Mammary epithelial cell (primary cell): ENCODE measurements at places on chromosomes 3 and 15.

DNA sequence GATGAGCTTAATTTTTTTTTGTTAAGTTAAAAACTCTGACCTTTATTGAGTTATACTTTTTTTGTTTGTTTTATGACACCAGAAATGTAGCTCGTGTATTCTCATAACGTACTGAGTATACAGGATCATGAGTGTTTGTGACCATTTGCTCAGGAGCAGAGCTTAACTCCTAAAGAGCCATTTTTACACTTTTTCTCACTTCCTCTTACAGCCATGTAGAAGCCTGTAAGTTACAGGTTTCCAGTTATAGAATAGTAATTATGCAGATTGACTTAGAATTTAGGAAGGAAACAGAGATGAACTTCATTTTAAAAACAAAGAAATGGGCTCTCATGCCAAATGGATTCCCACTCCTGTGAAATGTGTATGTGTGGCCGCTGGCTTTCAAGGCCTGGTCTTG, 151.7 kb downstream of the MCTP2 start:
- DNase-seq, result no peak

DNA sequence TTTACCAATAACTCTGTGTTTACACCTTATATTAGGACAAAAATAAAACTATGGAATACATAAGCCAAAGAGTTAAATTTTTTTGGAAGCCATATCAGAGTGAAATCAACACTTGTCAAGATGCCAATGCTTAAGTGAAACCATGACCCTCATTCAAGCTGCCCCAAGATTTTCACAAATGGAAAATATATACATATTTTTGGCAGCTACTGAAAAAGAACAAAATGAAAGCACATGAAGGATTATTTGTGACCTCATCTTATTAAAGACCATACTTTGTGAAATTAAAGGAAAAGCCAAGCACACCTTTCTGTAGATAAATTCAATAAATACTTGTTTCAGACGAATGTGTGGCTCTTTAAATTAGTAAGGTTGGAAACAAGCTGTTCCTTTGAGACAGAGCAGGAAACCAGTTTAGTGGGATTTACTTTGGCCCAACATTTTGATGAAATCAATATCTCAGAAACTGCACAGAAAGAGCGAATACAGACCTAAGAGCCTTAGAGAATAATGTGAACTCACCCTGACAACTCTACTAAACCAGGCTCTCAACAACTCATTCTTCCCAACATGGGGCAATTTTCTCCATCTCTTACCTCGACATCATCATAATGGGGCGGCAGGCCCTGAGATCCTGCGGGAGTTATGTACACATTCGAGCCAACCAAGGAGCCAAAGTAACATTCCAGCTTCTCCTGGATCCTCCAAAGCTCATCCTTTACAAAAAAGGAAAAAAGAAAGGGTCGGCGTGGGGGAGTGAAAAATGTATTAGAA, 11.1 kb downstream of the RIOX2 start:
- no peak for DNase-seq

DNA sequence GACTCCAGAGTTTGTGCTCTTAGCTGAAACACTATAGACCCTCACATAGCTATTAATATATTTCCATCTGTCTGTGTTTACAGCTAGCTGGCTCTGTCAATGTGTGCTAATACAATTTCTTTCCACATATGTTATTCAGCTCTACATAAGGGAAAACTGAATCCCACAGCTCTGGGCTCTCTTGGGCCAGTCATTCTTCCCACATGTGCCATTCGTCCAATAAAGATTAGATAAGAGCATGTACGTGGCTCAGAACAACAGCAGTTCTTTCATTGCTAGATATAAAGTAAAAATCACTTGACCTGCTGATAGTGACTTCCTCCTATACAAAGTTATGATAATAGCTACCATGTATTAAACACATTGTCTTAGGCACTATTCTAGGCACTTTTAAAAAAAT, 2.8 kb upstream of the ILDR1 start:
- DNase-seq, result no peak

DNA sequence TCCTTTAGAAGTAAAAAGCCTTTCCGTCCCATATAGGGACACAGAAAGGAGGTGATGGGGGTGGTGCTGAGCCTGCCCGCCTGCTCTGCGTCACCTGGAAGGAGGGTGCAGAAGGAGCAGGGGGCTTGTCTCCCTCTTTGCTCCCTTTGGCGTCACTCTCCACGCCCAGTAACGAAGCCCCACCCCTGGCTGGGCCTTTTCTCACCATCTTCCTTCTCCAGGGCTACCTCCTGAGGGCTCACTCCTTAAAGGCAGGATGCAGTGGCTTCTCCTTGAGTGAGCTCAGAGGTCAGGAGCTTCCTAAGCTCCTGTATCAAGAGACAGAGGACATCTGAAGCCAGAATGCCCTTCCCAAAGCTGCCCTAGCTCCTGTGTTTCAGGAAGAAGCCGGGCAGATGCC, 31.5 kb downstream of the SLCO3A1 start:
- DNase-seq, result no peak

DNA sequence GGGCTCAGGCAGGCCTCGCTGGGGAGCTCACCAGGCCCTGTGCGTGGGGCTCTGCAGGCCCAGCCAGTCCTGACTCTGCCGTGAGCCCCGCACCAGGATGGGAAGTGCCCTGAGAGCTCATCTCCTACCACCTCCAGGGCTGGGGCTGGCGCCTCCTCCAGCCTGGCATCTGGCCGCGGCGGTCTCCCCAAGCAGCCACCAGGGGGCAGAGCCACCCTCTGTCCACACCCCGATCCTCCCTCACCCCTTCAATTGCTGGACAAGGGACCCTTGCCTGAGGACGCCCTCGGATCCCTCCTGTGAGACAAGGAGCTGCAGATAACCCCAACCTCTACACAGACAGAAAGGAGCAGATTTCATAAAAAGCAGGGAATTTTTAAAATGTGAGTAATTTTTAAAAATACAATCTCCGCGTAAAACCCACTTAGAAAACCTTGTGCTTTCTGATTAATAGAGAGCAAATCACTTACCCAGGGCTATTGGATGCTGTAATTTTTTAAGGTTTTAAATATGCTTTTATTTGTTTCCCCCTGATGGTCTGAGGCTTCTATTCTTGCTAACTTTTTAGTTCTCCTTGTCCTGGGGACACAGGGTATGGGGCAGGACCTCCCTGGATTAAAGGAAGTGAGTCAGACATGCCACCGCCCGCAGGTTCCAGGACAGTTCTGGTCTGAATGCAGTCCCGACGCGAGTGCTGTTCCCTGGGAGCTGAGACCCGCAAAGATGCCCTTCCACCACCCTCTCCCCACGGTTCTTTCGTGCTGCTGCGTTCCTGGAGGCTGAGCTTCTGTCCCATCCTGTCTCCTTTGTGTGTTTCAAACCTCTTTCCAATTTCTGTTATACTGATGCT, 52.3 kb upstream of the CHRNA7 start:
- DNase-seq, result no peak

- DNase-seq, result no peak
Measured at GRCh38 chr3:133939463-133939835, 43.8 kb upstream of the RAB6B start.

- DNase-seq, result no peak
Measured at GRCh38 chr3:184710870-184711492, 883 bp downstream of the MAGEF1 start.

DNA sequence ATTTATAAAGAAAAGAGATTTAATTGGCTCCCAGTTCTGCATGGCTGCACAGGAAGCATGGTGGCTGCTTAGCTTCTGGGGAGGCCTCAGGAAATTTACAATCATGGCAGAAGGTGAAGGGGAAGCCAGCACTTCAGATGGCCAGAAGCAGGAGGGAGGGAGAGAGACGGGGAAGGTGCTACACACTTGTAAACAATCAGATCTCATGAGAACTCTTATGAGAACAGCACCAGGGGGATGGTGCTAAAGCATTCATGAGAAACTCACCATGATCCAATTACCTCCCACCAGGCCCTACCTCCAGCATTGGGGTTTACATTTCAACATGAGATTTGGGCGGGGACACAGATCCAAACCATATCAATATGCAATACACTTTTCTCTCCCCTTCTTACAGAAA, 73.7 kb downstream of the ECT2 start:
- DNase-seq, result no peak

DNA sequence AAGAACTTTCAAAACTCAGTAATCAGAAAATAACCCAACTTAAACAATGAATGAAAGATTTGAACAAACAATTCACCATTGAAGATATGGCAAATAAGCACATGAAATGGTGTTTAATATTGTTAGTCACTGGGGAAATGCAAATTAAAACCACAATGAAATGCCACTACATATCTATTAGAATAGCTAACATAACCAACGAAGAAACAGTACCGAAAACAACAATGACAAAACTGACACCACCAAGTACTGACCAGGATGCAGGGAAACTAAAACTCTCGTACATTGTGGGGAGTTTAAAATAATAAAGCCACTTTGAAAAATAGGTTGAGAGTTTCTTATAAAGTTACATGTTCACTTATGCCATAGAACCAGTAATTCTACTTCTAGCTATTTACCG, 69.1 kb downstream of the KBTBD8 start:
- no peak for DNase-seq

GRCh38 chr15:99963976-99964375, 230.7 kb upstream of the LYSMD4 start:
- DNase-seq, result no peak

DNA sequence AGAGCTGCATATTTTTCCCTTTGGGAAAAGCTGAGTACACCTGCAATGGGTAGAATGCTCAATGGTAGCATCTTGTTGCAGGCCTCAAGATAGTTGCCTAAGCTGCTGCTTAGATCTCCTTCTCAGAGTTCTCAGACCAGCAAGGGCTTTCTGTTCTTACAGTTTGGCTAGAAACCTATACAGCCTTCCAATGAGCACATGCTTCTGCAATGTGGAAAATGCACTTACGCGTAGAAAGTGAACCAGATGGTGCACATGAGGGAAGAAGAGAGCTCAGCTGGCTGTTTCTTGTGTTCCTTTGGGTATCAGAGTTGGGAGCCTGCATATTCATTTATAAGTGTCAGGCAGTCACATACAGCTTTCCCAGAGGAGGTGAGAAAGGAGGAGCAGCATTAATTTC, 136.4 kb downstream of the B3GALNT1 start:
- no peak for DNase-seq

DNA sequence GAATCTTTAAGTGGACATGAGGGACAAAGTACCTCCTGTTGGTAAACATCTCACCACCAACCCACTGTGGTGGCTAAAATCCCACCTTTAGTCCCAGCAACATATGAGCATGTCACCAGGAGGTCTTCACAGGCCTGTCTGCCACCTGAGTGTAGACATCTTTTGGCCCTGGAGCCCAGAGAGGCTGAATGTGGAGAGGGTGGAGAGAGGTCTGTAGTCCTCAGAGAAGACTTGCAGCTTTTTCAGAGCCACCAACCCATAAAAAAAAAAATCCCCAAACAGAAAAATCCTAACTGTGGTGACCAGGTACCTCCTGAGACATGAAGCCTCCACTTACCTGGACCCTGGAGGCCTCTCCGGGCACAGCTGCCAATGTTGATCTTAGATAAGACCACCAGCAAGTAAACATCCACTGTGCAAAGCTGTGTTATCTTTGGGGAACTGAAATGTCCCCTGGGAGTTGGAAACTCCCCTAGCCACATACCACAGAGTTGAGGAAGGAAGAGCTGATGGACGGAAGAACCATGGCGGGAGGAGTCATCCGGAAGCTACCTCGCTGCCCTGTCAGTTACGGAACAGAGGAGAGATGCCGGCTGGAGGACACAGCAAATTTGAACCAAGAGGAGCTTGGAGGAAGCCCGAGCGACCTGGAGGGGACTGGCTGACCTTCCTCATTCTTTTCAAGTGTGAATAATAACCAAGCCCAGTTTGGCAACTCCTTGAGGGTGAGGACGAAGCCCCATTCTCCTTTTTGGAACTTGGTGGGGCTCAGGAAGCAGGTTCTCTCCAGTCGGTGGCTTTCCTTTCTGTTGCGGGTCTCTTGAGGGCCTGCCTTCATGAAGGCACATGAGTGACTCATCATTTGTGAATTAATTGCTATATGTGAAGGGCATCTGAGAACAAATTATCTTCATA, at the start of gene GHRL:
TSS of gene GHRL (minus strand) at position 443 of the 915 bp plus-strand sequence. CDS start 2,767 bp downstream, outside the sequence.
- DNase-seq, result no peak

- DNase-seq, result no peak
Measured at GRCh38 chr3:9810846-9811245, 784 bp downstream of the TTLL3 start.

DNA sequence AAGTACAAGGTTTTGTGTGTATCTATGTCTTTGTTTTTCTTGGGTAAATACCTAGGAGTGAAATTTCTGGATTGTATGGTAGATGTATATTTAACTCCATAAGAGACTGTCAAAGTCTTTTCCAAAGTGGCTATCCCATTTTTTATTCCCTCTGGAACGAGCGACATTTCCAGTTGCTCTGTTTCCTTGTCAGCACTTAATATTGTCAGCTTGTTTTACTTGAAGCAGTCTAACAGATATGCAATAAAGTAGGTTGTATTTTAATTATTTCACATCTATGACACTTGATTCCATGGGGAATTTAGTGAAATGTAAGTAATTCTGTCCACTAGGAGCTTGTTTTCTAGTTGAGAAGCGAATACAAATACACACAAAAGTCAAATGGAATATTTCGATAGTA, 18.5 kb upstream of the BNIP2 start:
- DNase-seq, result no peak

DNA sequence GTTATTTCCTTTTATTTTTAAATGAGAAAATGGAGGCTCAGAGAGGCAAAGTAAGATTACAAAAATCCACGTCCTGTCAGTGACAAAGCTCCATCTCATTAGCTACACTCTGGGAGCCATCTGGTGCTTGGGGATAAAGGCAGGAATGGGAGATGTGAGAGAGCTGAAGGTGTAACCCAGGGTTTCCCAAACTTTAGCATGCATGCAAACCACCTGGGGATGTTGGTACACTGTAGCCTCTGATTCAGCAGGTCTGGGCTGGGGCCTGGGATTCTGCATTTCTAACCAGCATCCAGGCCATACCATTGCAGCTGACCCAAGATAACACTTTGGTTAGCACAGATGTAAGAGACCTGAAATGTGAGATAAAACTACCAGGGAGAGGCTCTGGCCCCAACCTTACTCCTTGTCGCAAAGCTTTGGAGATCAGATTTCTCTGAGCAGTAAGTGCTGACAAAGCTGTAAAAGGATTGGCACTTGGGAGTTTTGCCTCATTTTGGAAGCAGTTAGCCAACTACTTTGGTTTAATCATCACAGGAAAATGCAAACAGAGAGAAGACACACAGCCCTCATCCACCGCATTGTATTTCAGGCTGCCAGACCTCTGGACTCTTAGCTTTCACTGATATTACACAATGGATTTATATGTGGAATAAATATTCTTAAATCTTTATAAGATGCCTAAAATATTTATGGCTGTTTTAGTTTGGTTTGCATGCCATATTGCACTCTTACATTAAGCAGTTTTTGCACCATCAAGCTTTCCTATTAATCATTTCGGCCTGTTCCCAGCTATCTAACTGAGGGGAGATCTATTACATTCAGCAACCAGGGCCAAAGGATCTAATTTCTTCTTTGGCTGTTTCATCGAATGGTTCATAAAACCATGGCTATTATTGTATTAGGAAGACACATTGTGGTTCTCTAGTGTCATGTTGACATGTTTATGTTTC, 263.0 kb downstream of the EBLN2 start:
- DNase-seq, result no peak

DNA sequence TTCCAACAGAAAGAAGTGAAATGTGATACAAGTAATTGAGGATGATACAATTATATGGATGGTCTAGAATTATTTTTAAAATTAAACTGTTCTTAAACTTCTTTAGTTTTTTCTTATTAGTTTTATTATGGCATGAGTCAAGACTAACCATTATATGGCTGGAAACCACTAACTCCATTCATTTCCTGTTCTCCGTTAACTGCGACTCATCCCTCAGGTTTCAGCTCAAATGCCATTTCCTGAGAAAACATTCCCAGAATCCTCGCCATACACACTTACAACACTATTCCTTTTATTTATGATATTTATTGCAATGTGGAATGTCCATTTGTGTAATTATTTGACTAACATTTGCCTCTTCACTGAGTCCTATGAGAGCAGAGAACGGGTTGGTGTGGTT, 394.1 kb downstream of the SOX2 start:
- DNase-seq, result peak; percentile 73
